Thoracic aorta (tissue), 2 donors: ENCODE measurements at places on chromosomes 7 and 10.

DNA sequence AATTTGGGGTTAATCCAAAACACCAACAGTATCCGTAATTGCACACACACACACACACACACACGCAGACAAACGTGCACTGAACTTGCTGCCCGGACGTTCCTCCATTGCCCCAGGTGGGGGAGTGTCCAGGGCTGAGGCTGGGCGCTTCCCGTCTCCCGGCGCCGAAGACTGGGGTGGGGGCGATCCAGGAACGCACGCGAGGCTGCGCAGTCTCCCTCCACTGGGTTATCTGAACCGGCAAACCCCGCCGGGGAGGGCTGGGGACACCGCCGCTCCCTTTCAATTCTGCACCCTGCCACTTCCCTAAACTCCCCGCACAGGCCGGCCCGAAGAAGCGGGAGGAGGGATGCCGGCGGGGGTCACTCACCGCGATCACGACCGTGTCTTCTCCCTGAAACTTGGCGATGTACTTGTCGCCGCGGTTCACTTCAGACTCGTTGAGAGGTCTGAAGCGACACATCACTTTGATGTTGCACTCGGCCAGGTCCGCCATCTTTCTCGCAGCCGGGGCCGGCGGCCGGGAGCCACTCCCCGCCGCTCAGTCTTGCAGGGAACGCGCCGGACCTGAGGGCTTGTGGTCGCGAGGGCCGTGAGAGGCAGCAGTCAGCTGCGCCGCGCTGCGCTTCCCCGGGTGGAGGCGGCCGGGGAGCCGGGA is 618 bp downstream of the KIF5B start:
- DNase-seq: peak; percentile 14

- no peak for DNase-seq
Observed at GRCh38 chr7:157612009-157612663, 275.3 kb downstream of the DNAJB6 start.

- DNase-seq: no peak
Observed at GRCh38 chr10:31599626-31600504, 280.8 kb downstream of the ZEB1 start.

- no peak for DNase-seq
Observed at GRCh38 chr10:8006274-8006999, 48.1 kb upstream of the GATA3 start.

GRCh38 chr10:72089618-72090017 is 1.3 kb upstream of the SPOCK2 start:
- DNase-seq: no peak

- DNase-seq: no peak
Observed at GRCh38 chr10:71534568-71535194, 138.0 kb downstream of the CDH23 start.

DNA sequence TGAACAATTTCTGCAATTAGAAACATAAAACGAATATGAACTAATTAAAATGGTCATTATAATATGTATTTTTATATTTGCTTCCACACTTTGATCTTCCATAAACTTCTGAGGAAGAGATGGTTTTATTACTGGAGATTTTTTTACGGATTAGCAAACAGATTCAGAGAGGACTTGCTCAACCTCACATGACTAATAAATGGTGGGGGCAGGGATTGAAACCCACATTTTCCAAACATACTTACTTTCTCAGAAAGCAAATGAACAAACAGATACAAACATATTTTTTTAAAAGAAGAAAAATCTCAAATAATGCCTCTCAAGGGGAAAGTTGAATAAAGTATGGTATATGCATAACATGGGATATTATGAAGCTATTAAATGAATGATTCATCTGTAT is 18.3 kb downstream of the ANKMY2 start:
- no peak for DNase-seq

GRCh38 chr7:22441157-22441556 is 58.8 kb downstream of the STEAP1B start:
- DNase-seq: no peak

- DNase-seq: no peak
Observed at GRCh38 chr10:86099542-86100334, 266.9 kb downstream of the GRID1 start.

DNA sequence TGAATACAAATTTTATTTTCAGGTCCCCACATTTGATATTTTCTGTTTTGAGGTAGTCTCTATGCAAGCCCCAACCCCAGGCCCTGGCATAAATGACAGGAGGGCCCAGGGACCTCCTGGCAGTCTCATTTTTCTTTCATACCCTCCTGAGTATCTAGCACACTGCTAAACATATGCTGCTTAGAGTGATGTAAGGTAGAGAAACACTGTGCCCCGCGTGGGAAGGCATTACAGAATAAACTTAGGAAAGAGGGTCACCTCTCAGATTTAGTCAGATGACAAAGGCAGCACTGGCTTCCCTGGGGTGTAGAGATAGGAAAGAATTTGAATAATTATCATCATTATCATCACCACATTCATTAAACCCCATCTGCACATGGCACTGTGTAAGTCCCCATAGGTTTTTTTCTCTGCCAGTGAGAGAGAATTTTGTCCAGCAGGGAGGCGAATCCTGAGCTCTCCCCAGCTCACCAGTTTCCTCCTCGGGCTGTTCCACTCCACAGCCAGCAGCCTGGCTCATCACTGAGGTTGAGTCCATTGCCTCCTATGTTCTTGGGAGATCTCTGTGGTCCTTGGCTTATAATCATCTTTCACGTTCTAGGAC is 507.3 kb upstream of the GALNT17 start:
- DNase-seq: no peak

DNA sequence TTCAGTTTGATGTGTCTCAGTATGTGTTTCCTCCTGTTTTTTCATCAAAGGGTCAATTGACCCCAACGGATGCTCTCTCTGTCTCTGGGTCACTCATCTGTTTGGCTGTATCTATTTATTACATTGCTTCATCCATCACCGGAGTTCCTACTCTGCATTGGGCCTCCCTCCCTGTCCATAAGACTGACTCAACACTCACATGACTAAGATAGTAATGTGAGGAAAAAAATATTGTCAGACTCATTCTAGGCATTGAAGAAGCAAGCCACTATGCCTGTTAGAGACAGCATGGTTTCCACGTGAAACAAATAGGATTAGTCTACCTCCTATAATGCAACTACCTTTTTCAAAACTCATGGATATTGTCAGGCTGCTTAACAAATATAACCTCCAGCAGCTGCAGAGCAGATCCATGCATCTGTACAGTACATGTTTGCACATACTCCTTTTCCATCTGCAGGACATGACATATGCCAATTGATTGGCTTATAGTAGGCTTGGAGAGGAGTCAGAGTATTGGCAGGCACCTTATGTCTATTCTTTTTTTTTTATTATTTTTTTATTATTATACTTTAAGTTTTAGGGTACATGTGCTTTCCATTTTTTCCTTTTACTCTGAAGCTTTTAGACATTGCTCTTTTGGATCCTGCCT is 275.2 kb downstream of the LRRTM3 start:
- no peak for DNase-seq

DNA sequence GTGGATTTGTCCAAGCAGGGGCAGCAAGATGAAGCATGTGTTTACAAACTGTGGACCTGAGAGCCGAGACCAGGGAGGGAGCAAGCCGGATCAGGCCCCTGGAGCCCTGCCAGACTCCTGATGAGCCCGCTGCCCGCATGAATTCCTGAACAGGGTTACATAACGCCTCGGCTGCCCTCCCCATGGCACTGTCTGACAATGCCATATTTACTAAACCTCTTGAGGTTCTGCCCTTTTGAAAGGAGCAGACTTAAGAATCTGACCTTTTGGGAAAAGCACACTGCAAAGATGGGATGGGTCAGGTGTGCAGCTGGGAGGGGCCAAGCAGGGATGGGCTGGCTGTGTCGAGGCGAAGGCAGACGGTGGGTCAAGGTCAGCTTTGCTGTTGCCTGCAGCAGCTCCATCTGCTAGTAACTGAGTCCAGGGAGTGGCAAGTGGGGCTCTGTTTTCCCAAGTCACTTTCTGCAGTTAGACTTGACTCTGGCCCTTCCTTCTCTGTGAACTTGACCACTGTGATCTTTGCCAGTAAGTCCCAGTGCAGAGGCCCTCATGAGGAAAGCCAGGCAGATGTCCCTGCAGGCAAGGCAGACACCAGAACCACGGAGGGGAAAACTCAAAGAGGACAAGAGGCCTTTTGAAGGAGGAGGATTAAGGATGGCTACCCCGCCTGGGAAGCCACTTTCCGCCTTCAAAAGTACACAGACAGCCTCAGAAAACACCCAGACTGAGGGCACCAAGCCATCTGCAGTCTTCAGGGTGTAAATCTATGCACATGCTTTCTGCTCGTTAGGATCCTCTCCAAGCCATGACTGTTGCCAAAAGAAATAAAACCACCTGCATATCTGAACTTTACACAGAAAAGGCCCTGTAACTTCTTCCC is 175.8 kb downstream of the TNS3 start:
- DNase-seq: no peak

- no peak for DNase-seq
Observed at GRCh38 chr7:154450451-154450850, 398.3 kb downstream of the DPP6 start.

GRCh38 chr10:35784751-35785150 is 142.7 kb upstream of the FZD8 start:
- no peak for DNase-seq

DNA sequence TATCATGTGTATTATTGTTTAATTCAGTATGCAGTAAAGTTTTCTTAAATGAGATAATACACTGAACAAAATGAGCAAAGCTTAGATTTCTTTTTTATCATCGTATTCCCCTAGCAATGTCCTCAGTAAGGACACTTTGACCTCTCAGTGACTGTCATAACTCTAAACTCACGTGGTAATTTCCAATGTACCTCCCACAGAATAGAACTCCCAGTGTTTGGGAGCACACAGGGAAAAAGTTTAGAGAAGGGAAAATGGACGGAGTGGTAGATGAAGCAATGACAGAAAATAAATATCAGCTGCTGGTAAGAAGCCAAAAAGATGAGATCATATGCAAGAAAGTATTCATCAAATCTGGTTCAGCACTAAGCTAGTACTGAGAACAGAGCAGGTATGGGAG is 758.6 kb upstream of the KCND2 start:
- DNase-seq: no peak

- DNase-seq: no peak
Observed at GRCh38 chr10:69045441-69046300, 42.2 kb upstream of the SRGN start.

DNA sequence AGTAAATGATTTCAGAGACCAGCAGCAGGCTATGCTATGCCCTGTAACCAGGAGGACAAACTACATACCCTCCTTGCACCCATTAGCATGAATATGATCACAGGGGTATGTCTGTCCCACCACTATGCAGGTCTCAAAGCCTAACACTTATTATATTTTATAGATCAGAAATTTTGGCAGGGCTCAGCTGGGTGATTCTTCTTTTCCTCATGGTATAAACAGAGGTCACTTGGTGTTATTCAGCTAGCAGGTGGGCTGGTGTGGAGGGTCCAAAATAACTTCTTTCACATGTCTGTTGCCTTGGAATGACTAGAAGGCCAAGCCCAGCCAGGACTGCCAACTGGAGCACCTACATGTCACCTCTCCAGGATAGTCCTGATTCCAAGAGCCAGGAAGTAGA is 252.9 kb downstream of the ARHGAP12 start:
- DNase-seq: no peak

DNA sequence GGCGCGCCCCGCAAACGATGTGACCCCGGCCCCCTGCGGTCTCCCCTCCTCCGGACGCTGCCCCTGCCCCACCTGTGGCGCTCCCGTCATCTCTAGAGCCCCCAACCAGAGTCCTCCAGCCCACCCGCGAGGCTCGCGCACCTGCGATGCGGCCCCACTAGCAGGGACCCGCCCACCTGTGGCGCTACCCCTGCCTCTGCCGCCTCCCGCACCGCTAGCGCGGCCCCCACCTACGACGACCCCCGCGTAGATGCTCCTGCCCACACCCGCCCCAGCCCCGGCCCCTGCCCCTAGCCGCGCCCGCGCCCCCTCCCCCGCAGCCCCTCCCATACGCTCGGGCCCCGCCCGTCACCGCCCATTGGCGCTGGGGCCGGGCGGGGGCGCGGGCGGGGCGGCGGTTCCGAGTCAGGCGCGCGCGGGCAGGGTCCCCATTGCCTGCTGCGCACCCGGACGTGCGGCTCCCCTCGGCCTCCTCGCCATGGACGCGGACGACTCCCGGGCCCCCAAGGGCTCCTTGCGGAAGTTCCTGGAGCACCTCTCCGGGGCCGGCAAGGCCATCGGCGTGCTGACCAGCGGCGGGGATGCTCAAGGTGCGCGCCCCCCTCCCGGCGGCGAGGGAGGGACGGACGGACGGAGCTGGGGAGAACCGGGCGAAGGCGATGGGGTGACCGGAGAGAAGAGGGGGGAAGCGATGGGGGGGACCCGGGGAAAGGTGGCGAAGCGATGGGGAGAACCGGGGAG is at the start of gene PFKP:
Gene PFKP (plus strand): TSS at position 431 of the 741 bp plus-strand sequence. CDS start 48 bp downstream, at position 479.
- no peak for DNase-seq

- no peak for DNase-seq
Observed at GRCh38 chr10:1411956-1412355, 325.4 kb downstream of the ADARB2 start.

- DNase-seq: no peak
Observed at GRCh38 chr10:82942286-82943099, 1067.5 kb downstream of the NRG3 start.

- no peak for DNase-seq
Observed at GRCh38 chr7:40990841-40991240, 712.0 kb downstream of the INHBA start.

DNA sequence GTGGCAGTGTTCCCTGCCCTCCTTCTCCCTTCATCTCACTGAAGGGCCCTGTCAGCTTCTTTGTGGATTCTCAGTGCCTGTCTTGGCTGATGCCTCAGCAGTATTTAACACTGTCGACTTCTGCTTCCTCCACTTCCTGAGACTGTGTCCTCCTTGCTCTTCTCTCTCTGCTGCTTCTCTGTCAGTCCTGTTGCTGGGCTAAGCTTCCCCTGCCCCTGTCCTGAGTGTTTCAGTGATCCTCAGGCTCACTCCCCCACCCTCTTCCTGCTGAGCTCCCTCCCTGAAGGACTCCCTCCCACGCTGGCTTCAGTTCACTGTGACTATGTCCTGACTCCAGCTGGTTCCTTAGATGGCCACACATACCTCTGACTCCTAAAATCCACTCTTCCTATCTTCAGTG is 64.9 kb downstream of the CREM start:
- no peak for DNase-seq

- no peak for DNase-seq
Observed at GRCh38 chr10:49360271-49361177, 35.4 kb downstream of the DRGX start.

GRCh38 chr7:6286486-6286885 is 14.1 kb upstream of the CYTH3 start:
- no peak for DNase-seq

GRCh38 chr7:78690174-78690573 is 763.3 kb downstream of the MAGI2 start:
- no peak for DNase-seq

- no peak for DNase-seq
Observed at GRCh38 chr7:108072739-108073138, 57.4 kb downstream of the LAMB4 start.

GRCh38 chr10:96138102-96138501 is 8.0 kb downstream of the ZNF518A start:
- no peak for DNase-seq
